ENCODE measurements at places on chromosomes 11 and 22.

- DNase-seq, result no peak
These were observed 40.5 kb downstream of the SREBF2 start for GRCh38 chr22:41873391-41873790.

GRCh38 chr22:38868886-38869381 is 3.1 kb downstream of the CBX6 start:
- DNase-seq, result peak; percentile 83

DNA sequence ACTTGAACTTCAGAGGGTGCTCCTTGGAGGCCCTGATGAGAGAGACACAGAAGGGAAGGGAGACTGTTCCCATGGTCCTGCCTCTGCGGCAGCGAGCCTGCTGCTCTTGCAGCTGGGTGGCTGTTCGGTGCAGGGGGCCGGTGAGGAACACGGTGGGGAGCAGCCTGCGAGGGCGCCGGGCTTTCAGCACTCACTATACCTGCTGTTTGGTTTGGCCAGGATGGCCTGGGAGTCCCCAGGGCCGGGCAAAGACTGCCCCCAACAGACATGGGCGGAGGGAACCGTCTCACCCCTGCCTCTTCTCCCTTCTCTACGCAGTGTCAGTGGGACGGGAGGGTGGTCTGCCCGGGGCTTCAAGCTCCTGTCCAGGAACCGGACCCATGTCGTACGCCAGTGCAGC is 58.0 kb upstream of the PRODH start:
- DNase-seq, result no peak

DNA sequence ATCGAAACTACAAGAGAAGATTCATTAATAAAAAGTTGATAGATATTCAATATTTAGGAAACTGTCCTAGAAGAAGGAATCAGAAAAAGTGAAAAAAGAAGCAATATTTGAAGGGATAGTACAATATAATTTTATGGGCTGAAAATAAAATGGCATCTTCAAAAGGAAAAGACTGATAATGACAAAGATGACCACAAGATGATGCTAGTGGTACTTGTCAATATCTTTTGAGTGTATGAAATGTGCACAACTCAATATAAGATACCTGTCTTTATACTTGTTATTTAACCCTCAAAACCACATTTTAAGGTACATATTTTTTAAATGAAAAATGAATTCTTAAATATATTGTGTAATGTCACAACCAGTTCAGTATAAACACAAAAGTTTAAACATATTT is 1059.6 kb upstream of the RAG2 start:
- DNase-seq, result no peak

- no peak for DNase-seq
These were observed 59.3 kb upstream of the BLID start for GRCh38 chr11:122175306-122175705.

DNA sequence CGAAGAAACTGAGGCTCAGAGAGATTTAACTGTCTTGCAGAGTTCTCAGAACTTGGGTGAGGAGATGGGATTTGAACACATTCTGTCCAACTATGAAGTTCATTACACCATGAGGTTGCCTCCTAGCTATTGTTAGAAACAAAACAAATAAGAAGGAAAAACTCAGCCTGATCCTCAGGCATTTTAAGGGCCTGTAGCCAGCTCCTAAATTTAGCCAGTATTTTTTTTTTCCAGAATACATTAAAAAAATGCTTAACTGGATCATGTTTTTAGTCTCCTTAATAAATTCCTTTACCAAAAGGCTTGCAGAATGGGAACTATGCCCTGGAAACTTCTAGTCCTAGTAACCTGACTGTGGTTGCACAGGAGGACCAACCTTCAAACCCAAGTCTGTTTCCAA is 212.0 kb downstream of the CSNK2A3 start:
- no peak for DNase-seq

- DNase-seq, result no peak
These were observed 39.9 kb upstream of the MYO18B start for GRCh38 chr22:25702040-25702439.

- no peak for DNase-seq
These were observed 677.2 kb upstream of the TENM4 start for GRCh38 chr11:80118073-80118472.

GRCh38 chr11:110301032-110301431 is 4.6 kb upstream of the RDX start:
- DNase-seq, result no peak

GRCh38 chr11:120912504-120912903 is 111.4 kb upstream of the TBCEL start:
- DNase-seq, result no peak

DNA sequence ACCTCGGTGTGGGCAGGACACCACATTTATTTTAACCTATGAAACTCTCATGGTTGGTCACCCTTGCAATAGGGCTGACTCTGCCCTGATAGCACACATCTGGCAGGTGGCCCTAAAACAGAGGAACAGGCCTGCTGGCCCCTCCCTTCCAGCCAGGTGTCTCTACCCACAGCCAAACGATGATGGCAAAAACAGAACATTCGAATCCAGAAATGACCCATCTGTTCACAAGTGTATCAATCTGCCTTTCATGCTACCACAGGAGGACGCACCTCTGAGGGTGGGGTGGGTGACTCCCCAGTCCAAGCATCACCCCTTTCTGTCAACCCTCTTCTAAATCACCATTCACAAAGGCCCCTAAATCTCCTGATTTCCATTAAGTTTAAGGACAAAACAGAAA is 118.1 kb downstream of the ETS1 start:
- no peak for DNase-seq

DNA sequence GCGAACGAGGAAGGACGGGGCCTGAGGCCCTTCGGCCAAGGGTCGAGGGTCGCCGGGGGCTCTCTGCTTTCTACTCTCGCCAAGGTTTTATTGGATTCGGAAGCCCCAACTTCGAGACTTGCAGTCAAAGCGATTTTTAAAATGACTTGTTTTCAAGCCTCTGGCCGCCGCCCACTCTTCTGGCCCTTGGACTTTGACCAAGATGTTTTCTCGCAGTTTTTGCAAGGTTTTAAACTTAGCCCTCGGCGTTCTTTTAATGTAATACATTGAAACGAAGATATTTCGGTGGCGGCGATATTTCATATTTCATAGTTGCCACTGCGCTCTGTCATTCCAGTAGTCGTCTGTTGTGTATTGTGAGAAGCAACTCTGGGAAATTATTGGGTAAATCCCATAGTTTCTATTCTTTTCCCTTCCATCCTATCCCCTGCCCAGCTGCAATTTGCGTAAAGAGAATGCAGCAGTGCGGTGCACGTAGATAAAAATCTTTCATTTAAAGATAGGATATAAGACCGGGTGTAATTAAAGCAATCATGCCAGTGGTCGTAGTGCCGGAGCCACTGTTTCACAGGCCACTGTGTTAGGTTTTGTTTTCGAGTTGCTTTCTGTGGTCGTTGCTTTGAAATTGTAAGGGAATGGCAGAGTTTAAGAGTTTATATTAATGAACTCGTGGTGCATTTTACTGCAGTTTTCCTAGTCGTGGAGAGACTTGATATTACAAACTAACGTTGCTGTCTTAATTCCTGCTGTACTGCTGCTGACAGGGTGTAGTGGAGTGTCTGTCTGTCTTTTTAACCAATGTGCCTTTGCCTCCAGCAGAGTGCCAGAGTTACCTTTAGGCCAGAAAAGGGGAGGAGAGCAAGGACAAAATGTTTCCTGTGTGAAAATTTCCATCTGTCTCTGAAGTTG is 702 bp downstream of the BIRC2 start:
- DNase-seq, result no peak

- no peak for DNase-seq
These were observed 495 bp upstream of the IFITM1 start for GRCh38 chr11:313304-313786.

GRCh38 chr11:3208272-3208671 is 10.3 kb downstream of the MRGPRG start:
- no peak for DNase-seq

GRCh38 chr11:33412241-33412640 is 155.1 kb downstream of the HIPK3 start:
- no peak for DNase-seq

DNA sequence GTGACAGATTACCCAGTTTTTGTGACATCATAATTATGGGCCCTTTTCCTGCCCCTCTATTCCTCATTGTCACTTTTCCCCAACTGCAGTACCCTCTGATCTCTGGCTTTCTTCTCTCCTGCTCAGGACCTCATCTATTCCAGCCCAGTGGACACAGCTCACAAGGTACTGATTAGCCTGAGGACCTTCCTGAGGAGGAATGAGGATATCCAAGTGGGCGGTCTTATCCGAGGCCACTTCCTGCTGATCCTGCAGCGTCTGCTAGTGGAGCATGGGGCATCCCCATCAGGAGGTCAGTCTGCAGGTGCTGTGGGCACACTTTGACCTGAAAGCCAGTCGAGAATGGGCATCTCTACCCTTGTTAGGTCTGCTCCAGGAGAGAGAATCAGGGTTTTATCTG is 24.5 kb upstream of the CCDC134 start:
- no peak for DNase-seq
